Activated naive CD8-positive, alpha-beta T cell treated with anti-CD3 and anti-CD28 coated beads for 36 hours (primary cell): ENCODE measurements at places on chromosomes 2 and 18. TPM values are rescaled to one million over a fixed set of nuclear protein-coding genes. Genes with fewer than 3 reads are reported as not detected.
A peak's percentile ranks its signal among the peaks of the same experiment; 100 is the strongest.

GRCh38 chr18:55541571-55541970 lies 46.4 kb downstream of the TCF4 start:
- peaks cover 10% of the 10 kb centered on the region for H3K27me3 ChIP-seq
- DNase-seq, result no peak
- H3K27ac ChIP-seq, result no peak overlapping the region
- no peak overlapping the region for H3K4me3 ChIP-seq

DNA sequence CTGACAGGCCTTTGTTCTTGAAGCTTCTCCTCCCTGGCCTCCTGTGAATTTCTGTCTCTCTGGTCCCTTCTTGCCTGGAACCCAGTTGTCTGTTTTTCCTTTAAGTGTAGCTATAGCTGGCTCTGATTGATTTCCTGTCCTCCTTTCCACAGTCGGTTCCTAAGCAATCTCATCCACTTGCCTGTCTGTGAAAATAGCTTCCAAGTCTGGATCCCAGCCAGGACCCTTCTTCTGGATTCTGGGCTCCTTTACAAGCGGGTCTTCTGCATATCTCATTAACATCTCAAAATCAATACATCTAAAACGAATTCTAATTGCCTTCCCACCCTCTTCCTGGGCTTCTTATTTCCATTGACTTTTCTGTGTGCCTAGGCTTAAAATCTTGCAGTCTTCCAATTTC lies 124.9 kb downstream of the DAW1 start:
- DNase-seq, result no peak
- no peak overlapping the region for H3K4me3 ChIP-seq
- H3K36me3 ChIP-seq, result no peaks in the 10 kb centered on the region
- no peaks in the 10 kb centered on the region for H3K4me1 ChIP-seq
- H3K27ac ChIP-seq, result no peak overlapping the region

GRCh38 chr2:42842466-42842865 lies 50.1 kb upstream of the HAAO start:
- no peaks in the 10 kb centered on the region for H3K4me1 ChIP-seq
- no peak for DNase-seq
- no peaks in the 10 kb centered on the region for H3K27me3 ChIP-seq
- H3K36me3 ChIP-seq, result no peaks in the 10 kb centered on the region

GRCh38 chr2:168732100-168732499 lies 70.3 kb upstream of the NOSTRIN start:
- H3K27me3 ChIP-seq, result no peaks in the 10 kb centered on the region
- no peak for DNase-seq
- H3K27ac ChIP-seq, result no peak overlapping the region
- peaks cover 7% of the 10 kb centered on the region for H3K4me1 ChIP-seq

- H3K36me3 ChIP-seq, result no peaks in the 10 kb centered on the region
- no peak overlapping the region for H3K27ac ChIP-seq
- H3K4me3 ChIP-seq, result no peak overlapping the region
- no peak for DNase-seq
- H3K4me1 ChIP-seq, result no peaks in the 10 kb centered on the region
- no peaks in the 10 kb centered on the region for H3K27me3 ChIP-seq
Observed at GRCh38 chr2:46014911-46015654, 282.1 kb upstream of the EPAS1 start.

DNA sequence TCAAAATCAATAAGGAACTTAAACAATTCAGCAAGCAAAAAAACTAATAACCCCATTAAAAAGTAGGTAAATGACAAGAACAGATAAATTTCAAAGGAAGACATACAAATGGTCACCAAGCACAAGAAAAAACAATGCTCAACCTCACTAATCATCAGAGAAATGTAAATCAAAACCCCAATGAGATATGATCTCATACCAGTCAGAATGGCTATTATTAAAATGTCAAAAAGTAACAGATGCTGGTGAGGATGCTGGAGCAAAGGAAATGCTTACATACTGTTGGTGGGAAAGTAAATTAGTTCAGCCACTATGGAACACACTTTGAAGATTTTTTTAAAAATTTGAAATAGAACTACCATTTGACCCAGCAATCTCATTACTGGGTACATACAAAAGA lies 538.0 kb downstream of the TMX3 start:
- no peaks in the 10 kb centered on the region for H3K36me3 ChIP-seq
- no peak overlapping the region for H3K4me3 ChIP-seq
- no peak for DNase-seq
- no peak overlapping the region for H3K27ac ChIP-seq
- no peaks in the 10 kb centered on the region for H3K4me1 ChIP-seq

DNA sequence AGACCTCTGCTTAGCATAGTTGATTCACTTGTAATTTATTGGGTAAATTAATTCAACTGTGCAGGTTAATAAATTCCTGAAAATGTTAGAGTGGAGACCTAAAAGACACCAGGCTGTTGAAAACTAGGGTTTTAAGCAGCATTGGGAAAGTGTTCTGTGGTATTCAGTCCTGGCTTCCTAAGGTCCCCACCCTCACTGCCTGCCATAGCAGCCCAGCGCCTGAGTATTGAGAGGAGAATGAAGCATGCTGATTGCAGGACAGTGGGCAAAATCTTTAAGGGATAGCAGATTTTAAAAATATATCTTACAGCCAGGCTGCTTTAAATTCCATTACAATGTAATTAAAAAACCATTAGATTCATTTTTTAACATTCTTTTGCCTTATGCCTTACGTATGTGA lies 20.6 kb downstream of the MEIS1 start:
- DNase-seq, result no peak
- peaks cover 11% of the 10 kb centered on the region for H3K27me3 ChIP-seq
- no peaks in the 10 kb centered on the region for H3K4me1 ChIP-seq
- H3K27ac ChIP-seq, result no peak overlapping the region
- H3K36me3 ChIP-seq, result no peaks in the 10 kb centered on the region

DNA sequence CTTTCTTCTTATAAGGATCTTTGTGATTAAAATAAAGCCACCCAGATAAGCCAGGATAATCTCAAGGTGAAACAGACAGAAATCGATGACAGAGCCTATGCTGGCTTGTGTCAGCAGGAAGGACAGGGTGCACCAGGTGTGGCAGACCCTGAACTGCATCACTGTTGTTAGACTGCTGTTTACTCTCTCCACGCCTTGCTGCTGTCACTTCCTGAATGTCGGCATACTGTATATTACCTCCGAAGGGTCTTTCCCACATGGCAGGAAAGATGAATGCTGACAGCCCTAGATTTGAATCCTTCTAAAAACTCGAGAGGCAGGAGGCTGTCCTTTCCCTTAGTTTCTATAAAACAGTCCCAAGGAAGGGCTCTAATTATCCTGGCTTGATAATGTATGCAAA lies 18.9 kb upstream of the TMEM163 start:
- no peak overlapping the region for H3K27ac ChIP-seq
- H3K4me1 ChIP-seq, result no peaks in the 10 kb centered on the region
- no peak overlapping the region for H3K4me3 ChIP-seq
- H3K36me3 ChIP-seq, result no peaks in the 10 kb centered on the region
- no peak for DNase-seq

DNA sequence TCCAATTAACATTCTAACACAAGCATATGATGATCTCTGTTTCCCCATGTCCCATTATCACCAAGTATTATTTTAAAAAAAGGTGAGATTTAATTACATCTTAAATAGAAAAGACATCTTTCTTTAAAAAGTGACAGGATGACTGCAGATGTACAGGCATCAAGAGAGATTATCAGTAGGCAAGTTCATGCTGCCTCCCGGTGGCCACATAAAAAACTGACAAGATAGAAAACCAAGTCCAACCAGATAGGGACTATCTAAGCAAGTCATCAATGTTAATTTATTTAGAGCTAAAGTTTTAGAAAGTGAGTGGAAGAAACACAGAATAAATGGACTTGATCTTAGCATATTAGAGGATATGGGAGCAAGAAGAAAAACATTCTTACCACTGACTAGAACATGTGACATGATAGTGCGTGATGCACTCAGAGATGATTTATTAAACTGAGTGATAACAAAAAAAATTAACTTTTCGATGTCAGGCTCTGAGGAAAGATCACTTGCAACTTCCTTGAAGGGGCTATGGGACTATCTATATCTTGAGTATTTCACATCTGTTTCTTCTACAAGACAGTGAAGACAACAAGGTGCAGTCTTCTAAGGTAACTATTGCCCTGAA lies 5.4 kb upstream of the TDRD15 start:
- no peak for DNase-seq
- H3K4me1 ChIP-seq, result no peaks in the 10 kb centered on the region
- H3K27me3 ChIP-seq, result peaks cover 7% of the 10 kb centered on the region

DNA sequence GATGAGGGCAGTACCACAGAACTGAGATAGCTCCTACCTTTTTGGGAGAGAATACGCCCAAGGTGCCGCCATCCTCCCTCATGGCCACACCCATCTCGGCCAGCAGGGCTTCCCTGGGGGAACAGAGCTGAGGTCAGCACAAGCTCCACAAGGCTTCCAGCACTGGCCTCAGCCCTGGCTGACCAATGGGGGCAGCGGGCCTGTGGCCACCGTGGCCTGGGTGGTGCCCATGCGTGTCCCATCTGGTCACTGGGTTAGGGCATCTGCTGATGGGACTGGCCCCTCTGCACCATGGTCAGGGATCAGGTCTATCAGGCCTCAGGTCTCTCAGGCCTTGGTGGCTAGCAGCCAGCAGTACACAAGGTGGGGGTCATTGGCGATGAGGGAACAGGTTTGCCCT lies 50.9 kb downstream of the KIF1A start:
- H3K4me3 ChIP-seq, result no peak overlapping the region
- no peaks in the 10 kb centered on the region for H3K4me1 ChIP-seq
- no peaks in the 10 kb centered on the region for H3K27me3 ChIP-seq
- H3K36me3 ChIP-seq, result no peaks in the 10 kb centered on the region
- DNase-seq, result no peak

- no peaks in the 10 kb centered on the region for H3K27me3 ChIP-seq
- DNase-seq, result no peak
- no peak overlapping the region for H3K27ac ChIP-seq
- H3K36me3 ChIP-seq, result no peaks in the 10 kb centered on the region
- no peaks in the 10 kb centered on the region for H3K4me1 ChIP-seq
Observed at GRCh38 chr2:75162259-75162658, 37.1 kb downstream of the TACR1 start.

- H3K27ac ChIP-seq, result no peak overlapping the region
- H3K4me1 ChIP-seq, result peaks cover 7% of the 10 kb centered on the region
- H3K27me3 ChIP-seq, result no peaks in the 10 kb centered on the region
- no peak overlapping the region for H3K4me3 ChIP-seq
Observed at GRCh38 chr2:238644095-238645081, 203.5 kb upstream of the TWIST2 start.

GRCh38 chr2:187169864-187170263 lies 278.2 kb downstream of the CALCRL start:
- no peaks in the 10 kb centered on the region for H3K27me3 ChIP-seq
- H3K36me3 ChIP-seq, result no peaks in the 10 kb centered on the region
- no peak overlapping the region for H3K27ac ChIP-seq
- no peak overlapping the region for H3K4me3 ChIP-seq
- no peak for DNase-seq
- H3K4me1 ChIP-seq, result no peaks in the 10 kb centered on the region

DNA sequence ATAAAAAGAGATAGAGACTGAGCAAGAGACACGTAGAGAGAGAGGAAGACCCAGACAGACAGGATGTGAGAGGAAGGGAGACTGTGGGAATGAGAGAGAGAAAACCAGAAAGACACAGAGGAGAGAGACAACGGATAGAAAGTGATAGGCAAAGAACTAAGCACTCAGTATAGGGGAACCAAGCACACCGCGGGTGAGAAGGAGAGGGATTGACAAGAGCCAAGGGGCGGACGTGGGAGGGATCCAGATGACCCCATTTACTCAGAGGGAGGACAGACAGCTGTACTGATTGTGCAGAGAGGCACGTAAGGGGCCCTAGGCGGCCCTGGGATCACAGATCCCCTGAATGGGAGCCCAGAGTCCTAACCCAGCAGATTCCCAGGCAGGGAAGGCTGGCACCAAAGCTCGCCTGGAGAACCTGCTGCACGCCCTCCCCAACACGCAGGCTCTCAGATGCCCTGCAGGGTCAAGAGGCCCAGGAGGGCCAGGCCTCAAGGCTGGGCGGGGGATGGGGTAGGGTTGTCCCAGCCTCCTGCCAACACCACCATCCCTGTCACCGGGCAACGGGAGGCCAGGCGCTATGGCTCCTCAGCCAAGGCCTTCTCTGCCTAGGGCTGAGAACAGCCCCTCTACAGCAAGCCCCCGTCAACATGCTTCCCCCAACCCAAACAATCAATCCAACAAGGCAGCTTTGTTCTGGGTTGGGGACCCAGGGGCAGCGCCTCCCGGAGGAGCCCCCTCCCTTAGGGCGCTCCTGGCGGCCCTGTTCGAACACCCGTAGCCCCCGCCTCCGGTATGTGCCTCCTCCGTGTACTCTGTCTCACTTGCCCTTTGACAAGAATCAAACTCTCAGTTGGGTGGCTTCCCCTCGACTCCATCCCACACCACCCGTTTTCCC lies 579 bp downstream of the LOXL3 start:
- peak overlapping the region; percentile 53 for H3K4me3 ChIP-seq
- H3K36me3 ChIP-seq, result peaks cover 4% of the 10 kb centered on the region
- H3K27me3 ChIP-seq, result peaks cover 38% of the 10 kb centered on the region
- peak overlapping the region; percentile 14 for H3K27ac ChIP-seq

DNA sequence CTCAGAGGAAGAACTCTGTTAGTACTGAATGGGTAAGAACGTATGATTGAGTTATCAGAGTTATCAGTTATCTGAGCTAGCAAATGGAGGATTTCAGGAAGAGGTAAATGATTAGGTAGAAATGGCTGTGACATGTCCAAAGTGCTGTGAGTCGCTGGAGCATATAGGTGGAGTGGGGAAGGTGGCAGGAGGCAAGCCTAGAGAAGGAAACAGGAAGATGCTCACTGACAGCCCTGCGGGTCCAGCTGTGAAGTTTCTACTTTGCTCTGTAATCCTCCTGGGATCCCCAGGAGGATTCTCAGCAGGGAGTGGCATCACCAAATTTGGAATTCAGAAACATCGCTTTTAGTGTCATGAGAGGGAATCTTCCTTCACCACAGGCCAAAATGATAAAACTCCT lies 52.0 kb downstream of the GYPC start:
- H3K4me3 ChIP-seq, result no peak overlapping the region
- DNase-seq, result no peak
- no peak overlapping the region for H3K27ac ChIP-seq
- H3K4me1 ChIP-seq, result no peaks in the 10 kb centered on the region

DNA sequence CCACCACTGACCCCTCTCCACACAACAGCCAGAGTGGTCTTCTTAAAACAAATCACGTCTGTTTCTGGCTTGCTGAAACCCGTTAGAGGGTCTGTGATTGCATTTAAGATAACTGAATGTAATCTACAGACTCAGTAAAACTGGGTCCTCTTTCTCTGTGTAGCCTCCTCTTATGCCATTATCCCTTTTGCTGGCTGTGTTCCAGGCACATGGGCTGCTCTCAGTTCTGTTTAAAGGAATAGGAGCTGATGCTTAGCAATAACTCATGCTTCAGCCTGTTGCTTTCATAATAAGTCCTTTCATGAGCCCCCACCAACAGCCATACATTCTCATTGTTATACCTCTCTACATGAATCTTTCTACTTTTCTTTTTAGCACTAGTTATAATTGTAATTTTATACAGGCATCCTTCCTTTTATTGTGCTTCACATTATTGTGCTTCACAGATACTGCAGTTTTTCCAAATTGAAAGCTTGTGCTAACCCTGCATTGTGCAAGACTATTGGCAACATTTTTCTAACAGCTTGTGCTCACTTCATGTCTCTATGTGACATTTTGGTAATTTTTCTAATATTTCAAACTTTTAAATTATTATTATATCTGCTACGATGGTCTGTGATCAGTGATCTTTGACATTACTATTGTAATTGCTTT lies 782.6 kb downstream of the MBD2 start:
- no peaks in the 10 kb centered on the region for H3K27me3 ChIP-seq
- no peak overlapping the region for H3K27ac ChIP-seq
- no peak overlapping the region for H3K4me3 ChIP-seq
- no peaks in the 10 kb centered on the region for H3K36me3 ChIP-seq
- no peaks in the 10 kb centered on the region for H3K4me1 ChIP-seq
- DNase-seq, result no peak

GKN2 gene
- not detected for total RNA-seq

EXOC6B gene
- total RNA-seq, result 7.6 TPM

GALR1 gene
- not detected for total RNA-seq

SERPINB3 gene
- total RNA-seq, result not detected

DSG4 gene
- total RNA-seq, result not detected
